ACHN (cell line): ENCODE measurements at places on chromosomes 11 and 22.

- DNase-seq = no peak
Observed at GRCh38 chr11:12091956-12092558, 18.3 kb upstream of the MICAL2 start.

- DNase-seq = no peak
Observed at GRCh38 chr22:19271856-19272535, 19.5 kb downstream of the CLTCL1 start.

DNA sequence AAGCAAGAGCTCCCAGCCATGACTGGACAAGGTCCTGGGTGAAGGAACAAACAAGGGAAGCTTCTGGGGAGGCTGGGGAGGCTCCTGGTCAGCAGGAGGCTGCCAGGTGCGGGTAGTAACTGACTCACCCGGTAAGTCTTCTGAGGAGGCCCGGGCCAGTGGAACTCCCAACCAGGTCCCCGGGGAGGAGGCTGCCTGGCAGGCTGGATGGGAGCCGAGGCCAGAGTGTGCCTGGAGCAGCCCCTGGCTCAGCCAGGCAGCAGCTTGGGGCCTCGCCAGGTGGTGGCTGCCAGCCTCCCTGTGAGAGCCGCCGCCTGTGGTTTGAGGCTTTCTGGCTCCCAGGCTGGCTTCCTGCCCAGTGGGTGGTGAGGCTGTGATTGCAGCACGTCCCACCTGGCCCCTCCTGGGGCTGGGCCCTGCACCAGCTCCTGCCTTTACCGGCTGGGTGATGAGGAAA lies 46.2 kb downstream of the IGF2 start:
- peak; percentile 89 for DNase-seq

DNA sequence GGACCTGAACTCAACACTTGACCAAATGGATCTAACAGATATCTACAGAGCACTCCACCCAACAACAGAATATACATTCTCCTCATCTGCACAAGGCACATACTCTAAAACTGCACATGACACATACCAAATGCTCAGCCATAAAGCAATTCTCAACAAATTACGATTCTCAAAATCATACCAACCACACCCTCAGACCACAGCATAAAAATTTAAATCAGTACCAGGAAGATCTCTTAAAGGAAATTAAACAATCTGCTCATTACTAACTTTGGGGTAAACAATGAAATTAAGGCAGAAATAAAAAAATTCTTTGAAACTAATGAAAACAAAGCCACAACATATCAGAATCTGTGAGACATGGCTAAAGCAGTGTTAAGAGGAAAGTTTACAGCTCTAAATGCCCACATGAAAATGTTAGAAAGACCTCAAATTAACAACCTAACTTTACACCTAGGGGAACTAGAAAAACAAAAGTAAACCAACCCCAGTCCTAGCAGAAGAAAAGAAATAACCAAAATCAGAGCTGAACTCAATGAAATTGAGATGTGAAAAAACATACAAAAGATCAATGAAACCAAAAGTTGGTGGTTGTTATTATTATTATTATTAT lies 37.2 kb downstream of the TMEM123 start:
- DNase-seq = no peak

- DNase-seq = peak; percentile 16
Observed at GRCh38 chr11:36389811-36390210, 93.7 kb downstream of the PRR5L start.

- peak; percentile 32 for DNase-seq
Observed at GRCh38 chr11:69540118-69541000, 58.9 kb downstream of the LINC01488 start.

GRCh38 chr11:116888884-116889549 lies 51.6 kb upstream of the APOA1 start:
- DNase-seq = no peak

- peak; percentile 7 for DNase-seq
Observed at GRCh38 chr11:30333405-30333804, 10.5 kb downstream of the ARL14EP start.

DNA sequence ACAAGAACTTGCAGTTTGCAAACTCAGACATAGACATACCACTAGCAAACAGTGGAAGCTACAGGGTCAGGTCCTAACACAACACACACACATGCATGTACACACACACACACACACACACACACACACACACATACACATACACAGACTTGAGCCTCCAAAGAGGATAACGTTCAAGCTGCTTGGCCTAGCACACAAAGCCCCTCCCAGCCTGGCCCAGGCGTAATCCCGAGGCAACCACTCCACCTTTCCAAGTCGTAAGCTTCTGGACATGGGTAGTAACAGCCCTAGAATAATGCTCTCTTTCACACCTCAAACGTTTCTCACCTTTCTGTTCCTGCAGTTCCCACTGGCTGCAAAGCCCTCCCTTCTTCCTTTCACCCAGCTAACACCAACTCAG lies 88.6 kb downstream of the LARGE1 start:
- DNase-seq = no peak

DNA sequence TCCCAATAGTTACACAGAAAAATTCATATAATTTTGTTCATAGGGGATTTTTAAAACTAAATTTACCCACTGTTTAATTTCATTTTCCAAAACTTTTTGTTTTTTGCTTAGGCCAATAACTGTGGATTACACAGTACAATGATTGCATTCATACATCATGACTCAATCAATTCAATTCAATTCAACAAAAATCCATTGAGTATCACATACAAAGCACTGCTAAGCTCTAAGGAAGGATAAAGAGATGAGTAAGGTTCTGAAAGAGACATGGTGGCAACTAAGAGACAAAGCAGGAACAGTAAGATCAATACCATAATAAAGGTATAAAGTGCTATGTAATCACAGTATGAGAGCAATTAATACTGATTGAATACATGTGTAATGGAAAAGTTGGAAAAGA lies 9.4 kb upstream of the LAYN start:
- DNase-seq = no peak

DNA sequence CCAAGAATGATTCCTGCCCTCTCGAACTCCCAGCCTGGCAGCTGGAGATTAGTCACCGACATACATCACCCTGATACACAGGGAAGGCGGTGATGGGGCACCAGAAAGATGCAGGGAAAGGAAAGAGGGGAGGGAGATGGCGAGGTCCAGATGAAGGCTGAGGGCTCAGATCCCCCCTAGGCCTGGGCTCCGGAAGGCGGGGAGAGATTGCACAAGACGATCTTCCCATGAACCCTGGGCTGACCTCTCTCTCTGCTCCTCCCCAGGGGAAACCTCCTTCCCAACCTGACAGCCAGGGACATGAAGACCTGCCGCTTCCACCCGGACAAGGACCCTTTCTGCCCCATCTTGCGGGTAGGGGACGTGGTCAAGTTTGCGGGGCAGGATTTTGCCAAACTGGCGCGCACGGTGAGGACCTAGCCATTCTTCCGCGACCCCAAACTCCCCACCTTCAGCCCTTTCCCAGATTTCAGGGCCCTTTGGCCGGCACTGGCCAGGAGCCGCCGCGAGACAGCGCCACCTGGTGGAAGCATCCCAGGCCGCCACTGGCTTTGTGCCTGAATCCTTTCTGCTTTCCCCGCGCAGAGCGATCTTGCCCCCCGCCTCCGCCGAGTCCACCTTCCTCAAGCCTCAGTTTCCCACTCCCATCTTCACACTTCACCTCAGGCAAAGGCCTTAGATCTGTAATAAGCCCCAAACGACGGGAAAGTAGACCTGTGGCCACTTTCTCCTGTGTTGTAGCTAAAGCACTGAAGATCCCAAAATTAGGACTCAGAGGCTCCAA lies 11.5 kb downstream of the P2RX3 start:
- peak; percentile 40 for DNase-seq

DNA sequence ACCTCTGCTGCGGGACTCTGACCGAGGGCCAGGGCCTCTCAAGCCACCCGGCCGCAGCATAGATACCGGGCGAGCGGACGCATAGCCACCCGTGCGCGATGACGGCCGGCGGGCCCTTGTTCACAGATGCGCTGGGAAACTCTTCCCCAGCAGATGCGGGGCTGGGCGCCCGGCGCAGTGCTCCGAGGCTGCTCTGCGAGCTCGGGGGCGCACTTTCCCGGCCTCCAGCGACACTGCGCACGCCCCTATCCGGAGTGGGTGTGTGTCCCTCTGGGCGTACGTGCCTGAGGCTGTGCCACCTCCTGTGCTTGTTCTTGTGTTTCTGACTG lies 104.7 kb upstream of the E2F8 start:
- no peak for DNase-seq

DNA sequence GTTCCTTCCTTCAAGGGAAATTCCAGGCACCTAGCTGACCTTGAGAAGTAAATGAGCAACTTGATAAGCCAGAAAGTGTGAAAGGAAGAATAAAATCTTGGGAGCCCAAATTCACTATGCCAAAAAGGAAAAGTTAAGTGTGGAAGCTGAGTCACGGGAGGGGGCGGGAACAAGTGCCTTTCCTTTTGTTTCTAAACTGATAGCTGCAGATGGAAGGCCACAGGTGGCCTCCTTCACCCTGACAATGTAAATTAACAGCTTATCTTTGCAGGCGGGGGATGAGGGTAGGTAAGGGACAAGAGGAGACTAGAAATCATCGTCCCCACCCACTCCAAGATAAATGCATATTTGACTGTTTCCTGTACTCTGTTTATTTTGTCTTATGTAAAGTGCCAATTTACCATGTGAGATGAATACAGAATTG lies 36.4 kb upstream of the TREH start:
- no peak for DNase-seq

GRCh38 chr11:69337211-69337721 lies 43.3 kb downstream of the MYEOV start:
- DNase-seq = no peak

- peak; percentile 91 for DNase-seq
Observed at GRCh38 chr22:33539902-33540751, 380.1 kb downstream of the LARGE1 start.

GRCh38 chr11:117644403-117645155 lies 152.4 kb downstream of the DSCAML1 start:
- no peak for DNase-seq

DNA sequence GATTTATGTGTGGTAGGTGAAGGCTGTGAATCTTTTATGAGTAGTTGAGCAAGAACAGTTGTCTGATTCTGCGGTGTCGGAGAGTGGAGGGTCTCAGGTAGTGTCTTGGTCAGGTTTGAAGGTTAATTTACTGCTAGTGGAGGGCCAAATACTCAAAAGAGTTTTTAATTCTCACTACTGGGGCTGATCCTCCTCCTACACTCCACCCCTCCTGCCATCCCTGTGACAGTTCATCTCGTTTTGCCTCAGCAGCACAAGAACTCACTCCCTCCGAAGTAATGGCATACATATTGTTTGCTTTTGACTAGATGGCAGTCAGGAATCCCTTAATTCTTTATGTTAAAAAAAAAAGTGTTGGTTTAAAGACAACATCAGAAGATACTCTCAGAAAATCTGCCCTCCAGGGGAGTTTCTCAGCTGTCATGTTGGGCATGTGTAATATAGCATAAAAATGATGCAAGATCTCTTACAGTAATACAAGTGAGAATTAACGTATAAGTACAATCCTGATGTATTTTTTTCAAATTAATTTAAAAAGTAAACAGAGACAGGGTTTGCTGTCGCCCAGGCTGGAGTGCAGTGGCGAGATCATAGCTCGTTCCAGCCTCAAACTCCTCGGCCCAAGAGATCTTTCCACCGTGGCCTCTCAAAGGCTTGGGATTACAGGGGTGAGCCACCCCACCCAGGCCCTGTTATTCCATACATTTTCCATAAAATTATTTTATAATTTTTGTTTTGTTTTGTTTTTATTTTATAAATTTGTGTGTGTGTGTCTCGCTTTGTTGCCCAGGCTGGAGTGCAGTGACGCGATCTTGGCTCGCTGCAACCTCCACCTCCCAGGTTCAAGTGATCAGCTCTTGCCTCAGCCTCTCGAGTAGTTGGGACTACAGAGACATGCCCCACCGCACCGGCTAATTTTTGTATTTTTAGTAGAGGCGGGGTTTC lies 1.3 kb downstream of the FAR1 start:
- no peak for DNase-seq
